ENCODE measurements at places on chromosomes 1 and 21.

DNA sequence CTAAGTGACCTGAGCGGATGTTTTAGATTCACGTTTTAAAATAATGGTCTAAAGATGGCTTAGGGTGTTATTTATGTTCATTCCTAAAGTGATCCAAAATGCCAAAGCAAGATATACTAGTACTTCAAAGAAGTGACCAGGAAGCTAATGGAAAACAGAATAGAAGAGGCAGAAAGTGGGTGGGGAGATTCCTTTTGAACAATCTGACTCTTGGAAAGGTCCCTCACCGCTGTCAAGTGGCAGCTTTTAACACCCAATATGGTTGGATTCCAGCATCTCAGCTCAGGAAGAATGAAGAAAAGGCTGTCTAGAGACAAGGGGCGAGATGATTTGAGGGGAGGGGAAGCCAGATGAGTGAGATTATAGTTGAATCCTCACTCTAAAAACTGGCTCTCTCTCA is 90.3 kb downstream of the SCMH1 start:
- no peak for DNase-seq

GRCh38 chr1:214282630-214283242 is 1.8 kb downstream of the SMYD2 start:
- no peak for DNase-seq

- DNase-seq: no peak
Observed at GRCh38 chr1:28035420-28035819, 53.0 kb downstream of the EYA3 start.

DNA sequence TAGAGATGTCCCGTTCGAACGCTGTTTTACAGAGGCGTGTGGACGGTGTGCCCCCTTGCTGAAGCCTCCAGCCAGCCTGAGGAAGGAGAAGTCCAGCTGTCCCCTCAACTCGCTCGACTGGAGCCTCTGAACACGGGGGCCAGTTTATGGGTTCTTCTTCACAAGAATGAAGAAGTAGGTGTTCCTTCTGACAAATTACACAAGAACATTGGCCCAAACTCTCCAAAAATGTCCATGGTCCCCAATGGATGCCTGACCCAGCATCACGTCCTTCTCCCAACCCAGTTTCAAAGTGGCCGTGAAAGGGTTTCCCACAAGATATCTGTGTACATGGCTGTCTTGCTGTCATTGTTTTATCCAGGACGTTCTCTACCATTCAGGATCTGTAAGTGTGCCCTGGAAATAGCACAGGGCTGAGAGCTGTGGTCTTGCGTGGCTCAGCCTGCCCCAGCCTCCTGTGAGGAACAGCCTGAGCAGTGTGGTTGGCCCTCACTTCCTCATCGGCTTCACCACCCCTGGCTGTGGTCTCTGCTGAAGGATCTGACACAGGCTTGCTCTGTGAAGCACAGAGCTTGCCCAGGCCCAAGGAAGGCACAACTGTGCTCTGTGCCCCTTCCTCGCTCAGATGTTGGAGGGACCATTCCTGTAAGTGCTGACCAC is 1.0 kb upstream of the S100B start:
- DNase-seq: no peak

- DNase-seq: no peak
Observed at GRCh38 chr1:234884701-234885100, 243.9 kb downstream of the TOMM20 start.

GRCh38 chr1:51578383-51579109 is 38.3 kb upstream of the OSBPL9 start:
- no peak for DNase-seq

DNA sequence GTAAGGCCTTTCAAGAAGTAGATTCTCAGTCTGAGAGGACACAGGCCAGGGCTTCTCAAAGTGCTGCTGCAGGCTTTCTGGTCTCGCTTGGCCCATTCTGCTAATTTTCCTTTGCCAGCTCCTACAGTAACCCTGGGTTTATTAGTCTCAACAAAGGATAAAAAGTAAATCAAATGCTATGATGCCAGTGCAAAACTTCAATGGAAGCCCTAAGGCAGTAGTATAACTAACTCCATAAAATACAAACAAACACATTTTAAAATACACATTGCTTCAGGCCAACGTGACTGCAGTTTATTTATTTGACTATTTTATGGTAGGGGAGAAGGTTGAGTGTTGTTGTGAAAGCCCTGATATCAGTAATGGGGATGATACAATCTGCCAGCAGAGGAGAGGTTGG is 89.6 kb downstream of the NRDC start:
- DNase-seq: no peak

- DNase-seq: no peak
Observed at GRCh38 chr1:56404066-56404465, 175.3 kb downstream of the PLPP3 start.

DNA sequence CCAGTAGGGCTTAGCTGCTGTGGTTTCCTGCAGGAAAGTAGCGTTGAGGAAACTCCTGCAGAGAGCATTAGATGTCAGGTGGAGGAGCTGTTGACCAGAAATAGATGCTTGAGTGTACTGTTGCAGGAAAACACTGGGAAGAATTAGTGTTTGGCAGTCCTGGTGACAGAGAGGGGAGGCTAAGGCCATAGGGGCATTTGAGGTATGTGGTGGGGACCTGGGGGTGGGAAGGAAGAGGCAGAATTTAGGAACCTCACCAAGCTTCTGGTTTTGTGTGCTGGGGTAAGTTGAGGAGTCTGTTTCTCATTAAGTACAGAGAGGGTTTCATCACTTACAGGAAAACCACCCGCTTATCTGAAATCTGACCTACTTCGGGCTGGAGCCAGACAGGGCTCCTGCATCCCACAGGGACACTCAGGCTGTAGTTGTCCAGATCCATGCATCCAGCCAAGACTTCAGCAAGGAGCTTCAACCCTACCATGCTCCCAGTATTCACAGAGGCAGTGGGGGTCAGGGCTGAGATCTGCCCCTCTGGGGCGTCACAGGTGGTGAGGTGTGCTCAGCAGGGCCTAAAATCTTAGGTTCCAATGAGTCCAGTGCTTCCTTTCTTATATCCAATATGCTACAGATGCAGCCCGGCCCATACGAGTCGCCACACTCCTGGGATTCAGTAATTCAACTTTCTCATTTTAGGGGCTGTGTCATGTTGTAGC is 15.1 kb downstream of the SH2D2A start:
- no peak for DNase-seq

DNA sequence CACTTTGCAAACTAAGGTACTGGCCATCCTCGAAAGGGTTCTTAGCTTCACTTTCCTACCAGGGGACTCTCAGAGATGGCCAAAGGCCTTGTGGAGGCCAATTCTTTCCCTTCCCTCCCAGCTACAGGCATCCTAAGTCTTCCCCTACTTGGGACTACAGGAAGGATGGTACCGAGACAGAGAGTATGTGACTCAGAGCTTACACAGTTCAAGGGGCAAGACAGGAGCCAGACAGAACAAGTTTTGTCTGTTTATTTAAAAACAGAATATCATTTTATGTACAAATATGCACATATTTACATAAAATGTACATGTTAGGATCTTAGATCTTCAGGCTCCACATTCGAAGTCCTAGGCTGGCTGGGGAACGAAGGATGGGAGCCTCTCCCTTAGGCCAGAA is 1.1 kb upstream of the ARHGAP30 start:
- DNase-seq: no peak

GRCh38 chr21:29145354-29145782 is 14.9 kb downstream of the MAP3K7CL start:
- DNase-seq: no peak

DNA sequence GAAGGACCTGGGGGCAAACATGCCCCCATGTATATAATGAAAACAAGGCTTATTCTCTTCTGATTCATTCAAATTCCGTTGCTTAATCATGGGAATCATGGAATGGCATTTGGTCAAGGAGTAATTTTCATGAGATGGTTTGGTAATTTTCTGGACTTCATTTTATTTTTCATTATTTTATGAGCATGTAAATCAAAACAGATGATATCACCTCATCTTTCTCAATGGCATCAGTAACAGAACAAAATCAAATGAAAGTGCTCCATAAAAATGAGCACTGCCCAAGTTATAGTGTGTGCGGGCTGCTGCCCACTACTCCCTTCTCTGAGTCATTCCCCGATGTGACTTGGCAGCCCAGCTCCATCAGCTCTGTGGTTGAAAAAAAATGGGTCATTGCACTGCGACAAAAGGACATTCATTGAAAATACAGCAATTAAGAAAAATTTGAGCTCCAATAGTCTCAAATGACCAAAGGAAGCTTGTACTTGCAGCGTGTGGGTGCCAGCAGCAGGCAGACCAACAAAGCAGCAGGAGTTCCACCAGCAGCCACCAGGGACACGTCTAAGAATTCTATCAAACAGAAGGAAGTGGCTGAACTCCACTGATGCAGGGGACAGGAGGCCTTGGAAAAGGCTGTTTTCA is 84.3 kb upstream of the VAV3 start:
- DNase-seq: no peak

DNA sequence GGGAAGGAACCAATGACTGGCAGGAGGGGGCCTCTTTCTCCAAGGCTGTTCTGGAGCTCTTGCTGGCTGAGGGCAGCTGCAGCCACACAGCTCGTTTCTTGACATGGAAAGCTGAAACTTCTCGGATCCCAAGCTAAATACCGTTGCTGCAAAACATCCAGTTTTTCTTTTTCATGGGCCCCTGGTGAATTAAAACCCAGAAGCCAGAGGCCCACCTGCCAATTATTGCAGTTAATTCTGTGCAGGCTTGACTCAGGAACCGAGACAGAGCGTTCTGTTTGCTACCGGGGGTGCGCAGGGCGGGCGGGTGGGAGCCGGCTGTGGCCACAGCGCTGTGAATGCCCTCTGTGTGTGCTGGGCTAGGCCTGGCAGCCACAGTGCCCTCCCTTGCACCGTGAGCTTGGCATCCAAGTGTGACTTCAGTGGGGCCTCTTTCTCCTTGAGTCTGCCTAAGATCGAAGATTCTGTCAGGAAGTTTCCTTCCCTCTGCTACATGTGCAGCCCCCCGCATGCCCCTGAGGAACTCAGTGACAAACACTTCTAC is 19.9 kb upstream of the KCNE2 start:
- no peak for DNase-seq

GRCh38 chr1:26541816-26542711 is 12.5 kb downstream of the RPS6KA1 start:
- DNase-seq: no peak

- DNase-seq: no peak
Observed at GRCh38 chr1:160177231-160177630, 13.1 kb upstream of the CASQ1 start.

- DNase-seq: no peak
Observed at GRCh38 chr1:212554401-212554800, 54.2 kb upstream of the ATF3 start.

DNA sequence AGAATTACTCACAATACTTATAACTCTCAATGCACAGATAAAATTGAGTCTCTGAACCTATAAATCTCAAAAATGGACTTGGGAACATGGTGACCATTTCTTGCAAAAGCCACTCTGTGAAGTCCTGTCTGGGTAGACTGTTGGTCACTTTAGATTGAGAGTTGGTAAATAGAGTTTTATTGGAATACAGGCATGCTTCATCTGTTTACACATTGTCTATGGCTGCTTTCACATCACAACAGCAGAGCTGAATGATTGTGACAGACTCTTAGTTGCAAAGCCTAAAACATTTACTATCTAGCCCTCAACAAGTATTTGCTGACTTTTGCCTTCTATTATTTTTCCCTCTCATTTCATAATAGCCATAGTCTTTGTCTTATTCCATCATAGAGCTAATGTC is 24.1 kb upstream of the ASPM start:
- DNase-seq: no peak

DNA sequence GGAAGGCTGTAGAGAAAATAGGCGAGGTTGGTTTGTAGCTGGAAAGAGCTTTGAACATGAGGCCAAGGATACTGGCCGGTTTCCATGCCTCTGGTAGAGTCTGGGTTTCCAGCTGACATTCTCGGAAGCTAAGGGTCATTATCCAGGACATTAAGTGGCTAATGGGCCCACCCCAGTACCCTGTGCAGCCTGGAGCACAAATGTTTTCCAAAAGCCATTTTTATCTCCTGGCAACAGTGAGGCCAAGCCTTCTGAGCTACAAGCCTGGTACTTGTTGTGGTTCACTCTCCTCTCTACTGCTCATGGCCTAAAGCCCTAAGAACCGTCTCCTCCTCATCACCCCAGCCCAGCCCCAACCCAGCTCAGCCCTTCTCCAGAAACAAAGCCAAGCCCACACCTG is 122.9 kb downstream of the DMRTA2 start:
- DNase-seq: no peak

GRCh38 chr1:15341228-15341627 is 68.5 kb upstream of the EFHD2 start:
- DNase-seq: no peak

DNA sequence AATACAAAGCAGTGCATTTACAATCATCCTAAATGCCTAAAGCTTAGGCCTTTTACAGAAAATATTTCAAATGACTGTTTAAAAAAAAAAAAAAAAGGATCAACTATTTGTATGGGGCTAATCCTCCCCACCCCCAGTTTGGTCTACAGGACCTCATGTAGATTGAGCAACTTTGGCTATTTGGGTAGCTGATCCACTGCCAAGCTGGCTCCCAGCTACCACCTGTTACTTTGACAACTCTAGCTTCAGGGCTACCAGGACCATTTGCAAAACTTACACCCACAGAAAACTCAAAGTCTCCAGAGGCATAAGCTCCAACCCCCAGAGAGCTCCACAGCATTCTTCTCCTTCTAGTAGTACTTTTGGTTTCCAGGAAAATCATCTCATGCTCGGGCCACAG is 29.4 kb downstream of the JAK1 start:
- no peak for DNase-seq
